ENCODE measurements at places on chromosomes 3 and 15. TPM values are rescaled to one million over a fixed set of nuclear protein-coding genes. Genes with fewer than 3 reads are reported as not detected.

- H3K27me3 ChIP-seq = no peaks in the 10 kb centered on the region
- no peak overlapping the region for H3K4me3 ChIP-seq
- H3K27ac ChIP-seq = no peak overlapping the region
- no peak for DNase-seq
- H3K36me3 ChIP-seq = no peaks in the 10 kb centered on the region
Measured at GRCh38 chr15:35852818-35853624, 307.1 kb upstream of the DPH6 start.

- no peak overlapping the region for H3K27ac ChIP-seq
- H3K4me3 ChIP-seq = no peak overlapping the region
- no peak for DNase-seq
- H3K36me3 ChIP-seq = no peaks in the 10 kb centered on the region
- H3K27me3 ChIP-seq = peaks cover 18% of the 10 kb centered on the region
- no peaks in the 10 kb centered on the region for H3K4me1 ChIP-seq
Measured at GRCh38 chr3:123678108-123678511, 93.3 kb upstream of the HACD2 start.

DNA sequence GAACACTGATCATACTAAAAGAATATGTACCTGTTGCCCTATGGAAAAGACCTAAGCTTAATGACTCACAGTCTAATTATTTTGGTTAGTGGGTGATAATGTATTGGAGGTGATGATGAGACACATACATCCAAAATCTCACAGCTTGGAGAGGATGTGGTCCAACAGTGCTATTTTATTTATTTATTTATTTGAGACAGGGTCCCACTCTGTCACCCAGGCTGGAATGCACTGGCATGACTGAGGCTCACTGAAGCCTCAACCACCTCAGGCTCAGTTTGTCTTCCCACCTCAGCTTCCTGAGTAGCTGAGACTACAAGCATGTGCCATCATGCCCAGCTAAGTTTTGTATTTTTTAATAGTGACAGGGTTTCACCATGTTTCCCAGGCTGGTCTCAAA, 35.0 kb downstream of the LPP start:
- DNase-seq = no peak
- no peak overlapping the region for H3K27ac ChIP-seq
- peaks cover 29% of the 10 kb centered on the region for H3K36me3 ChIP-seq
- H3K4me1 ChIP-seq = peaks cover 49% of the 10 kb centered on the region
- no peak overlapping the region for H3K4me3 ChIP-seq

DNA sequence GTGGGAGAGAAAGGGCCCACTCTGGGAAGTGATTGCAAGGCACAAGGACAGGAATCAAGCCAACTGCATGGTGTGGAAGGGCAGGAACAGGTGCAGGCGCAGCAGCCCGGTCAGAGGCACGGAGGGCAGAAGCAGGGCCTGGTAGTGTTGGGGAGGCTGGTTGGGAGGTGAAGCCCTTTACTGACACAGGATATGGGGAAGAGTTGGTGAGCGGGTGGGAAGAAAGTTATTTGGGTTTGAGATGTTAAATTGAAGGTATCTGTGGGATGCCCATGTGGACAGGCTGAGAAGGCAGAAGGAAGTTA, 83.6 kb upstream of the ABHD2 start:
- H3K4me3 ChIP-seq = no peak overlapping the region
- DNase-seq = no peak
- peaks cover 7% of the 10 kb centered on the region for H3K4me1 ChIP-seq
- no peaks in the 10 kb centered on the region for H3K36me3 ChIP-seq

- no peaks in the 10 kb centered on the region for H3K4me1 ChIP-seq
- no peak for DNase-seq
- no peak overlapping the region for H3K4me3 ChIP-seq
- no peak overlapping the region for H3K27ac ChIP-seq
Measured at GRCh38 chr3:133750259-133750656, 4.1 kb downstream of the TF start.

- no peaks in the 10 kb centered on the region for H3K36me3 ChIP-seq
- H3K4me1 ChIP-seq = peaks cover 27% of the 10 kb centered on the region
- no peak overlapping the region for H3K4me3 ChIP-seq
Measured at GRCh38 chr3:107956991-107957900, 133.6 kb downstream of the CD47 start.

DNA sequence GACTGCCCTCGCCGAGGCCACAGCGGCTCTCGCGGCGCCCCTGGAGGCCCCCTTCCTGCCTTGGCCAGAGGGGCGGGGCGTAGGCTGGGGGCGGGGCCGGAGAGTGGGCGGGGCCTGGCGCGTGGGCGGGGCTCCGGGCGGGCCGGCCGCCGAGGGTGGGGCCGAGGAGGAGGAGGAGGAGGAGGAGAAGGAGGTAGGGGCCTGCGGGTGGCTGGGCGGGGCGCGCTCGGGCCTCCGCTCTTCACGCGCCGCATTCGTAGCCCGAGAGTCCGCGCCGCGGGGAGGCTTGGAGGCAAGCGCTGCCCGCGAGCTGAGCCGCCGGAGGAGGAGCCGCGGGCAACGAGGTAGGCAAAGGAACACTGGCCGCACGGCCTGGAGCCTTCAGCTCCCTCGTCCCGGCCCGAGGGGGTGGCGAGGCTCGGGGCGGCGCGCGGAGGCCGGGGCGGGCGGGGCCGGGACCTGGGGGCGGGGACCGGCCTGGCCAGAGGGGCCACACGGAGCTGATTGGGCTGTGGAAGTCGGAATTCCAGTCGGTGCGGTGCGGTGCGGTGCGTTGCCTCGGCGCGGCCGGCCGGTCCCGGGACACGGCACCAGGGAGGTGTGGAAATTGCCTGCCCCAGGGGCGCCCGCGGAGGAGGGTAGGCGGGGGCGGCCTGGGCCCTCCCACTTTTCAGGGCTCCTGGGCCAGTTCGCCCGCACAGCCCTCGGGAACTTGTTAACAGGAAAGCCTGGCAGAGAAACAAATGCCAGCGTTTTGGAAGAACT, at the start of gene PPP2R3A:
Gene PPP2R3A, plus strand, starts transcription at position 223 of the 765 bp plus-strand sequence. CDS start 35,771 bp downstream, outside the sequence.
- no peaks in the 10 kb centered on the region for H3K36me3 ChIP-seq
- peak within 1 kb of the TSS; percentile 67 for H3K4me3 ChIP-seq
- H3K27ac ChIP-seq = no peak within 1 kb of the TSS
- DNase-seq = peak; percentile 75
- H3K27me3 ChIP-seq = peaks cover 33% of the 10 kb centered on the region

DNA sequence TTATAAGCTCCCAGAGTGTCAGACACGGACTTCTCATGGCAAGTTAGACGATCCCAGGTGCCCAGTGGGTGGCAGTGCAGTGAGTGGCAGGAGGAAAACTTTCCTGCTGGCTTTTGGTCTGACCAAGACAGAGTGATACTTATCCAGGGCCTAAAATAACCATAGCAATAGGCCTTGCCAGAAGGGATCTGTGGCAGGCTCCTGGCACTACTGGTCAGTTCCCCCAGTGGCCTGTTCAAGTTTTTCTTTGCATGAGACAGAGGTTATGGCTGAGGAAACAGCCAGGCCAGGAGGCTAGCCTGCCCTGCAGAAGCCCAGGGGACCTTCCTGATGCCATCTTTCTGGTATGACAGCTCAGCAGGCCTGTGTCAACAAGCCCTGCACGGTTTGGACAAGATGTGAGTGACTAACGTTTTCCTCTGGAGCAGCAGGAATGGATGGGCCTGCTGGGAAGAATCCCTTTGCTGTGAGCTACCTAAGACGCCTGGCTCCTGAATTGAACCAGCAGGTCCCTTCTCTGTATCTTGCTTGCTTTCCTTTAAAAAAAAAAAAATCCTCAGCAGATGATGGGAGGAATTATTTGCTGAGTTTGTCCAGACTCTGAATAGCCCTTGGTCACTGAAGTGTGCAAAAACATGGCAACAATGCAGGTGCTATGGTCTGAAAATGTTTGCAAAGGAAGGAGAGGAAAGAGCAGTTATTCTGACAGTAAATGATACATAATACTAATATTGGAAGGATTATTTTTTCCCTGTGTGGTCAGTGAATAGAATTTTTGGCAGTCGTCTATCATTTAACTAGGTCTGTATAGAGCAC, 18.0 kb downstream of the SCG5 start:
- H3K4me1 ChIP-seq = peaks cover 19% of the 10 kb centered on the region
- no peak overlapping the region for H3K4me3 ChIP-seq

- peaks cover 2% of the 10 kb centered on the region for H3K27me3 ChIP-seq
- DNase-seq = no peak
- H3K27ac ChIP-seq = no peak overlapping the region
- no peak overlapping the region for H3K4me3 ChIP-seq
Measured at GRCh38 chr3:23055733-23056376, 147.3 kb upstream of the UBE2E2 start.

- DNase-seq = no peak
- H3K36me3 ChIP-seq = no peaks in the 10 kb centered on the region
- H3K4me3 ChIP-seq = no peak overlapping the region
- H3K27ac ChIP-seq = no peak overlapping the region
- peaks cover 4% of the 10 kb centered on the region for H3K4me1 ChIP-seq
- peaks cover 5% of the 10 kb centered on the region for H3K27me3 ChIP-seq
Measured at GRCh38 chr15:93288728-93289294, 199.8 kb upstream of the RGMA start.

DNA sequence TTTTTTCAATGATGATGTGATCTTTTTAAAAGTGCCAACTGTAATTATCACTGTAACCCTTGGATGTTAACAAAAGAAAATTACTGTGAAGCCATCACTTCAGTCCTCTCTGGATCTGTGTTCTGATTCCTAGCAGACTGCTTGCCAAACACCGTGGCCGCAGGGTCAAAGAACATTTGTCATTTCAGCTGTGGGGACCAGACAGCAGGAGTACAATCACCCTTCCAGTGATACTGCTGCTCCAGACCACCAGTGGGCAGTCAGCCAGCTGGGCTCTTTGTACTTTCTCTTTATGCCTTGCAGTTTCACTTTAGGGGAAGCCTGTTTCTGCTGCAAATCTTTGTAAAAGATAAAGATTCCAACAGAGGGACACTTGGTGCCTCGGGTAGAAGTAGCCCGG, 770.0 kb downstream of the GRM7 start:
- H3K4me3 ChIP-seq = no peak overlapping the region
- no peak for DNase-seq
- H3K27me3 ChIP-seq = no peaks in the 10 kb centered on the region
- H3K36me3 ChIP-seq = no peaks in the 10 kb centered on the region

DNA sequence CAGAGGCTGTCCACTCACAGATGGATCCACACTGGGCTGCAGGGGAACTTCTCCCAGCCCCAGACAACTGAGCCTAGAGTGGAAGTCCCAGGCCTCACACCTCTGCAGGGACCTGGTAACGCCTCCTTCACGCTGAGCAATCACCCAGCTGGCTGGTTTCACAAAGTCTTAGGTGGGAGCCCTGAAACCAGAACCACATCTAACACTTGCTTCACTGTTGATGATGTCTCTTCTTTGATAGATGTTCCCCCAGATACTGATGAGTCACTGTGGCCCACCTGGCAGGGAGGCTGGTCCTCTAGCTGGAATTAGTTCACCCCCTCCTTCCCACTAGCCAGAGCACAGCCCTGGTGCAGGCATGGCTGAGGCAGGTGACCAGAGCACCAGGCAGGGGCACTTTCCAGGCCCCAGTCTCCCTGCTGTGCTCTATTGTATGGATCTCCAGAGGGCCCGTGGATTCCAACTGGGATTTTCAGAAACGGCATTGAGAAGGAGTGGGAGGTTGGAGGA, 33.5 kb downstream of the MYL3 start:
- no peaks in the 10 kb centered on the region for H3K27me3 ChIP-seq
- H3K4me1 ChIP-seq = peaks cover 6% of the 10 kb centered on the region
- DNase-seq = peak; percentile 35

GRCh38 chr3:188581792-188582191, 427.8 kb downstream of the LPP start:
- no peak for DNase-seq
- H3K27ac ChIP-seq = no peak overlapping the region
- H3K4me1 ChIP-seq = peaks cover 12% of the 10 kb centered on the region
- H3K27me3 ChIP-seq = no peaks in the 10 kb centered on the region
- no peaks in the 10 kb centered on the region for H3K36me3 ChIP-seq

DNA sequence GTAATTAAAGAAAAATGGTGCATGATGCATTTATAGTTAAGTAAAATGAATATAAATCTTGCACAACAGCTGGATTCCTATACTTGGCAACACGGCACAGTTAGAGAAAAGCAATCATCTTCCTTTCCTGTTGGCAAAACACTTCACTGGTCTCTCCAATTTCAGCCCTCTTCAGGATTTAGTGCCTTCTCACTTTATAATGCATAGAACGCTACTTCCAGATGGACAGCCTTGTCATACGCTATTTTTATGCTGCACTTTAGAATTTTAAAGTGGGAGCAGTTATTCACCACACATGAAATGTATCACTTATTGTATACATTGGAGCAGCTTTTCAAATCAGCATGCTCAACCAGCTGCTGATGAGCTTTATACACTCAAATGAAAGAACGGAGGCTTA, 194.4 kb upstream of the GBE1 start:
- H3K27ac ChIP-seq = no peak overlapping the region
- H3K27me3 ChIP-seq = no peaks in the 10 kb centered on the region
- H3K4me1 ChIP-seq = no peaks in the 10 kb centered on the region

DNA sequence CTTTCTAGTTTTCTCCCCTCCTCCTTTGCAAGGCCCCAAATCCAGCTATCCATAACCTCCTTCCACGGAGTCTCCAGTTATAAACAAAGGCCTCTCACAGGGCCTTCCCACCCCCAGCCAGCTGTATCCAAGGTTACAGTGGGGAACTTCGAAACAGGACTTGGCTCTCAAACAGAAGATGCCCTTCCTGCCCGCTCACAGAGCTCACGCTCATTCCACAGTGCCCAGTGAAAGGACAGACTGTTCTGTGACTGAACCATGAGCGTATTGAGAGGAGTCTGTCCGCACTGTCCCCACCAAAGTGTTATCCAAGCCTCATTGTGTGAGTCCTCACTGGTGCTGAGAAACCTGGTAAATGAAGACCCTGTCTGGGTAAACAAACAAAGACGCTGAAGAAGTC, 35.4 kb downstream of the ARHGAP31 start:
- H3K4me3 ChIP-seq = no peak overlapping the region
- no peaks in the 10 kb centered on the region for H3K36me3 ChIP-seq
- H3K4me1 ChIP-seq = no peaks in the 10 kb centered on the region
- H3K27me3 ChIP-seq = peaks cover 2% of the 10 kb centered on the region

DNA sequence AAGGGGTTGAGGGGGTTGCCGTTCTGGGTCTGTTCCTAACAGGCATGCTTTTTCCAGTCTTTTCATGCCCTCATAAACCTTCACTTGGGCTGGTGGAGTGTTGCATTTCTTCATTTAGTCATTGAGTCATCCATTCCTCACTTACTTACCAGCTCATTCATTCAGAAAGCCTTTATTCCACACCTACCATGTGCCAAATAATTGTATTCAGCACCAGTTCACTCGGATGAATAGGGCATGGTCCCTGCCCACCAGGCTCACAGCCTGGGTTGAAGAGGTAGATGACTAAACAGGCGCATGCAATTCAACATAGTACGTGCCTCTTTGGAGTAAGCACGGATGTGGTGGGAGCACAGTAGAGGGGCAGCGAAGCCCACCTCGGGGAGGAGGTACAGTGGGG, 35.1 kb upstream of the THSD4 start:
- no peak overlapping the region for H3K4me3 ChIP-seq
- DNase-seq = no peak
- peaks cover 3% of the 10 kb centered on the region for H3K27me3 ChIP-seq
- no peaks in the 10 kb centered on the region for H3K36me3 ChIP-seq

The ALS2CL gene
- 1.4 TPM for total RNA-seq

The FGF7 gene
- not detected for total RNA-seq

The ZBBX gene
- total RNA-seq = not detected

The PLSCR5 gene
- not detected for total RNA-seq

The RPL15 gene
- total RNA-seq = 1,569 TPM

The ROPN1B gene
- total RNA-seq = not detected

All from activated CD8-positive, alpha-beta T cell treated with anti-CD3 and anti-CD28 coated beads, Interleukin-2, amount 10 ng/mL, durations not matched to agents 7 days and 5 days (primary cell).